ENCODE measurements at places on chromosomes 6 and 20.

- DNase-seq: no peak
Observed at GRCh38 chr6:148200293-148200692, 142.3 kb upstream of the SASH1 start.

DNA sequence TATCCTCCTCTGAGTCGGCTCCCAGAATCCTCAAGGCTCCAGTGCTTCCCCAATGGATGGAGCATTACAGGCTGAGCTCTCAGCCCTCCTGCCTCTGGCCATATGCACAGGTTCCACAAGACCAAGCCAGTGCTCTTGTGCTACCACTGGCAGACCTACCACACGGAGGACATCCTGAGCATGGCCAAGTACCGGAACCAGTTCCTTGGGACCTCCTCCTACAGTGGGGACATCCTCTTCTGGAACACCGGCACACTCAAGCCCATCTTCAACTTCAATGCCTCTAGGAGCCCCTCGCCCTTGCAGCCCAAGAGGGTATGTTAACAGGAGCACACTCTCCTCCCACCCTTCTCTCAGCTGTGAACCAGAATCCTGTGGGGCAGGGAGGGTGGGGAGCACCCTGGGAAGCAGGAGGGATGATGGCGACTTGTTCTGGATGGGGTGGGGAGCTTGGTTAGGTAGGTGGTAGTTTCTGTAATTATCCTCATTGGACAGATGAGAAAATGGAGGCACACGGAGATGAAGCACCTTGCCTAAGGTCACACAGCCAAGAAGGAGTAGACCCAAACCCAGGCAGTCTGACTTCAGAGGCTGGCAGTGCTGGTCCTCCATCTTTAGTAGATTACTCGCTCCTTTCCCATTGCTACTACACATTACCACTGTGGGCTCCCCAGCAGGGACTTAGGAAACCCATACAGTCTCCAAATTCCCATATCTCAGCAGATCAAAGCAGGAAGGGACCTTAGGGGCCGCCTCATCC, 58.6 kb downstream of the EFCAB8 start:
- DNase-seq: no peak

DNA sequence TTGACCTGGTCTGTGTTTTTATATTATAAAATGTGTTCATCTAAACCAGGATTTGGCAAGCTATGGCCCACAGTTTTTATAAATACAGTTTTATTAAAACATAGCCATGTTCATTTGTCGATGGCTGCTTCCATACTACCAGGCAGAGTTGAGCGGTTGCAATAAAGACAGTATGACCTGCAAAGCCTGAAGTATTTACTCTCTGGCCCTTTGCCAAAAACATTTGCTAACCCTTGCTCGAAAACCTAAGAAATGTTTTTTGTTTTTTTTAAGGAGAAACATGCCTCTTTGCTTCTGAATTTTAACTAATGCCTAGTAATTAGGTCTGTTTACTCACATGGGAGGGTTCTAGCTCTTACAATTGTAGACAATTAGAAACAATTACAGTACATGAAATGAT, 67.4 kb upstream of the SMIM28 start:
- DNase-seq: no peak

- DNase-seq: no peak
Observed at GRCh38 chr6:163725008-163725941, 310.8 kb downstream of the QKI start.

GRCh38 chr6:108921547-108922361, 73.5 kb downstream of the ARMC2 start:
- DNase-seq: no peak

- DNase-seq: no peak
Observed at GRCh38 chr20:59873409-59873808, 60.0 kb downstream of the SYCP2 start.

DNA sequence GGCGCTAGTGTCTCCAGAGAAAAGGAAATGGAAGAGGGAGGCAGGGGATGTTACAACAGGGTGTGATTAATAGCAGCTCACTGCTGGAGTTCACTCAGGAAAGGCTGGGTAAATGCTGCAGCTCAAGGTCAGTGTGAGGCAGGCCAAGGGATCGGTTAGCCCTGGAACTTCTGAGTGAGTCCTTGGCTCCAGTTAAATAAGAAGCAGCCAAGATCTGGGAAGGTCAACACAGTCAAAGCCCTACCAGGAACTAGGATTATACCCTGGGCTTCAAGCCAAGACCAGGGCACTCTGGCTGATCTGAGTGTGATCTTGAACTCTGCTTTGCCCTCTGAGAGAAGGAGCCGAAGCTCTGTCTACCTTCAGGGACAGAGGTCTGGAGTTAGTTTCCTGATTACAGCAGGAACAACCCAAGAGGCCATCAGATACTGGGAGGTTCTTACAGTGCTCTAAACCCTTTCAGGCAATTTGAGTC, 44.3 kb downstream of the TPD52L1 start:
- DNase-seq: no peak

DNA sequence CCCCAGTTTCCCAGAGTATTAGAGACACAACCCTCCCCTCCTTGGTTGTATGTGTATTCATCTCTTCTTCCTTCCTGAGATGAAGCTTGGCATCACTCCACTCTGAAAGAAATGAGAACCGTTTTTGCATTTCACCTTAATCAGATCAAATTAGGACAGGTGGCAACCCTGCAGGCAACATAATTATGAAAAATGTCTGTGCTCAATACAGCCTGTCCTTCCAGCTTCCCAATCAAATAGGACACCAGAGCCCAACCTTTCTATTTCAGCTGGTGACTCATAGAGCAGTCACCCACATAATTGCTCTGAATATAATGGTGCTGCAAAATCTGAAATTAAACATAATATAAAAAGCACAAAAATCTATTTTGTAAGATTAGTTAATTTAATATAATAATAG, 310.2 kb upstream of the AGPAT4 start:
- DNase-seq: no peak

DNA sequence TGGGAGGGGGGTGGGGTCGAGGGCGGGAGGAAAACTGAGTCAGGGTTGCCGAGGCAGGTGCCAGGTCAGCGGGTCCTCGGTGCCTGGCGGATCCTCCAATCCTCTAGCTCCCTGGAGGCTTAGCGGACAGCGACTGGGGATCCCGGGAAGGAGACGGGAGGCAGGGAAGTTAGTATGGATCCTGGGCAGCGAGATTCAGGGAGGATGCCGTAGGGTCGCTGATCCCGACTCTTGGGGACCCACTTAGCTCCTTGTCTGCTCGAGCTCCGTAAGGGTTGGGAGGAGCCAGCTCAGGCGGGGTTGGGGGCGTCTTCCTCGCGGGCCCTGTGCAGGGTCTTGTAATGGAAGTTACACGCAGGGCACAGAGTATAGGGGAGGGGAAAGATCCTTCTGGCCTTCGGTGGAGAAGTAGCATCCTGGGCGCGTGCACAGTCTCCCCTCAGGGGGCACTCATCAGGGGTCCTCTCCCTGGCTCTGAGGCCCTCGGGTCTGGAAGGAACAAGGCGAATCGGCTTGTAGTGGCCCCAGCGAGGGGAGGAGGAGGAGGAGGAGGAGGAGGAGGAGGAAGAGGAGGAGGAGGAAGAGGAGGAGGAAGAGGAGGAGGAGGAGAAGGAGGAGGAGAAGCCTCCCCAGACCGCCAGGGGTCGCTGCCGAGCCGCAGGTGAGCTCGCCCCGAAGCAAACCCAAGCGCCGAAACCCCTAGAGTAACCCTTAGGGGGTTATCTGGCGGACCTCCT, 6.4 kb upstream of the SLC12A5 start:
- peak; percentile 58 for DNase-seq

GRCh38 chr6:142940487-142940886, 4.5 kb downstream of the HIVEP2 start:
- DNase-seq: no peak

GRCh38 chr20:57621421-57622200, 1.4 kb upstream of the ZBP1 start:
- DNase-seq: no peak

- no peak for DNase-seq
Observed at GRCh38 chr6:25326126-25326525, 47.0 kb downstream of the CARMIL1 start.

DNA sequence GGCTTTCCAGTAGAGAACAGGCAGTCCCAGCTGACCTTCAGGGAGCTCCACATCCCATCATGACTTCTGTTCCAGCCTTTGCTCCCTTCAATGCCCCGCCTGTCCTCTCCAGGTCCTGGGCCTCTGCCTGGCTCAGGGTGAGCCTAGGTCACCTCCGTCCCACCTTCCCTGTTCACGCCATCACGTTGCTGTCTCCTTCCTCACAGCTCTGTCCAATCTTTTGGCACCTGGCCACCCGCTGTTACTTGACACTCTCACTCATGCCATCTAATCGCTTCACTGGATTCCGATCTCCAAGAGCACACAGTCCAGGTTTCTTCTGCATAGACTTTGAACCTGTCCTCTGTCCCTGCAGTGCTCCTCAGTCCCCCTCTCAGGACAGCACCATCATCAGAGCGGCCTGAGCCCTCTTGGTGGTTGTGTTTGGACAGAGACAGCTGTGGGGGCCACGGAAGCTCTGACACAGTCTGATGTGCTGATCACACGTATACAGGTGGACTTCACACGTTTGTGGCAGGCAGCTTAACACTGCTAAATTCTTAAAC, 34.7 kb upstream of the TIAM2 start:
- no peak for DNase-seq

DNA sequence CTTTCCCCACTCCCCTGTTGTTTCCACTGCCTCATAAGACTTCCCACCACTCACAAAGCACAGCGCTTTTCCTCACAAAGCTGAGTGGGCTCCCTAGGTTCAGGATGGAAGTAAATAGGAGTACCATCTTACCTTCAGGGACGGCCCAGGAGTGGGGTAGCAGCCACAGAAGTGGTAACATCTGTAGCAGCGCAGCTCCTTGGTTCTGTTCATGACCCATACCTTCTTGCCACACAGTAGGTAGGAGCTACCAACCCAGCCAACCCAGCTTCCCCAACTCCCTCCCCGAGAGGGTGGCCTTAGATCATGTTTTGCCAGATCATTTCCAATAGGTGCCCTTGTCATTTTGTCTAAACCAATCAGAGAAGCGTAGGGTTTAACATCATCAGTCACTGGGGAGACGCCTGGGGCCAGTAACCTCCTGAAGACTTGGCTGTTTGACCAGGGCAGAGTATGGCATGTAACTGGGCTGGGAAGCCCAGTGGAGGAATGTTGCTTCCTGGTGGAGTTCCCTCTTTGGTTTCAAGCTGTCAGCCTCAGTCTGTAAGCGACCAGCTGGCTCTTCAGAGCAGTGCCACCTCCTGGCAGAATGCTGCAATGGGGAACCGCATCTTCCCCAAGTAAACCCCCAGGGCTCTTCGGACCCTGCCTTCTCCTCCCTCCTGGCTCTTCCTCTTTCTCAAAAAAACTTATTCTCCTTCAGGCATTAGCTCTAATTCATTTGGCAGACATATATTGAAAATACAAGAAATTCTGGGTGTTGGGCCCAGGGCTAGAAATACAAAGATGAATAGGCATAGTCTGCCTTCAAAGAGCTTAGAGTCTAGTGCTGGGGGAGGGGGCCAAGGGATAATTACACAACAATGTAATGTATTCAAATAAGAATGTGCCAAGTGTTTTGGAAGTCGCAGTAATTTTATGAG, at the start of gene HLA-DMA:
TSS of gene HLA-DMA (minus strand) at position 281 of the 923 bp plus-strand sequence. CDS start at position 220, 61 bp downstream.
- peak; percentile 81 for DNase-seq

- DNase-seq: no peak
Observed at GRCh38 chr20:16392346-16392745, 180.9 kb downstream of the KIF16B start.

DNA sequence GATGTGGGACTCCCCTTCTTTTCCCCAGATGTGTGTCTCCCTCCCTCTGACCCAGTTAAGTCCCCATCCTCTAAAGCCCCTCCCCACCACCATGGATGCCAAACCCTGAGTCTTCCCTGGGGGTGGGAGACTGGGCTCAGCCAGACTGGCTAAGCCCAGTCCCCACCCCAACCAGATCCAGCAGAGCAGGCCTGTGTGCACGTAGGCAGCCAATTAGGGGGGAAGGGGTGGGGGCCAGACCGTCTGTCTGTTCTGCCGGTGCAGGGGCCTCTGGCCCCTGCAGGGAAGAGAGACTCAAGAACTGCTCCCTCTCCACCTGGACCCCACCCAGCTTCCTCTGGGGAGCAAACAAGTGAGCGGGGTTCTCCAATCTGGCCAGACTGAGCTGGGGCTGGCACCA, 605 bp downstream of the COX4I2 start:
- no peak for DNase-seq

GRCh38 chr6:154536999-154537398, 26.5 kb upstream of the CNKSR3 start:
- no peak for DNase-seq

GRCh38 chr20:13205425-13205824, 15.6 kb upstream of the ISM1 start:
- DNase-seq: no peak

- DNase-seq: no peak
Observed at GRCh38 chr20:61510778-61511330, 258.8 kb downstream of the CDH4 start.

DNA sequence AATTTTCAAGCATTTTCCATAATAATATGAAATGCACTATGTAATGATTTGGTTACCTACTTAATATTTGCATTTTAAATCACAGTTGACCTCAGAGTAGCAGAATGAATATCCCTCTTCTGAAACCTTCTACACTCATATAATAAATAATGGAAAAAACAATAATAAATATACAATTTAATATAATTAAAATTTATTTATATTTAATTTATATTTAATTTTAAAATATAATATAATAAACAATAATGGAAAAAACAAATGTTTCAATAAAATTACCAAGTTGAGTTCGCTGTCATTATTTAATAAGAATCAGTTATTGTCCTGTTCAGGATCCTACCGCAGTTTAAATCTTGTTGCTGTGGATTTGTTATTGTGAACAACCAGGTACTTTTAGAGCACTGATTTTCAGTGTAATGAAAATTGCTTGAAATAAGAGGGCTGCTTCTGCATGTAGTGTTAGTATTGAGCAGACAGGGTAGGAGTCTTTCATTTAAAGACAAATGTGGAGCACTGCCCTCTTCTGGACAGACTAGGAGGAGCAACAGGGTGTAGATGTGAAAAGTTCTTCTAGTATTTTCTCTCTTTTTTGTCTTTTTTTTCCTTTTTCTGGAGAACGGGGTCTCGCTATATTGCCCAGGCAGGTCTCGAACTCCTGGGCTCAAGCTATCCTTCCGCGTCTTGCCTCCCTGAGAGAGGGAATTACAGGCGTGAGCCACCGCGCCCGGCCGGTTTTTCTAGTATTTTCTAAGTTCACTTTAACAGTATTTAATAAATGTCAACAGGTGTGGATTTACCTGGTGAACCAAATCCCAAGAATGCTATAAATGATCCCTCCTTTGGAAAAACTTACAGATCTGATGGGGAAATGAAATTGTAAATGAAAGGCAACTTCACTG, 13.6 kb downstream of the TRAPPC3L start:
- DNase-seq: peak; percentile 66

GRCh38 chr6:158060455-158061360, 79.0 kb downstream of the SYNJ2 start:
- DNase-seq: peak; percentile 31

GRCh38 chr6:124487623-124488431, 474.4 kb upstream of the RNF217 start:
- no peak for DNase-seq

- no peak for DNase-seq
Observed at GRCh38 chr6:113805811-113806495, 51.2 kb upstream of the MARCKS start.
